CD8-positive, alpha-beta memory T cell (primary cell): ENCODE measurements at places on chromosomes 1 and 21. TPM values are rescaled to one million over a fixed set of nuclear protein-coding genes. Genes with fewer than 3 reads are reported as not detected.

GRCh38 chr1:59597420-59598119 lies 217.2 kb upstream of the HOOK1 start:
- DNase-seq, result no peak

DNA sequence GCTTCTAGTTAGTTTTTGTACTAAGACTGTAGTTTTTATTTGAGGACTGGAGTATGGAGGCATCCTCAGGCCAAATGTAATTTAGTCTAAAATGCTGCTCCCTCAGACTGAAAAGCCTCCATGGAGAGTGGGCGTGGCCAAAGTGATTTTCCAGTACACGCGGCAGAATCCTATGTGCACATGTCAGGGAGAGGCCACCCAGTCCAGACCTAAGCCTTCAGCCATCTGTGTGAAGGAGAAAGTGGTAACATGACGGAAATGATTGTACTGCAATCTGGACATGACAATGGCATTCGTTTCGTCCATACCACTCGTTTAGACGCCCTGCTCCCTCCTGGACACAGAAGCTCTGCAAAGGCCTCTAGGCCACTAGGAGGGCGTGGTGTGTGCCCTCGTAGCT lies 56.2 kb downstream of the PCP4 start:
- no peak for DNase-seq

- DNase-seq, result no peak
Measured at GRCh38 chr1:167431909-167432650, 86.2 kb downstream of the CD247 start.

AQP10 gene
- not detected for total RNA-seq

SHE gene
- not detected for total RNA-seq

CD2 gene
- 353 TPM for total RNA-seq

KPNA6 gene
- 91.8 TPM for total RNA-seq

SLFNL1 gene
- total RNA-seq, result 0.09 TPM
